ENCODE measurements at places on chromosomes 1 and 21.

DNA sequence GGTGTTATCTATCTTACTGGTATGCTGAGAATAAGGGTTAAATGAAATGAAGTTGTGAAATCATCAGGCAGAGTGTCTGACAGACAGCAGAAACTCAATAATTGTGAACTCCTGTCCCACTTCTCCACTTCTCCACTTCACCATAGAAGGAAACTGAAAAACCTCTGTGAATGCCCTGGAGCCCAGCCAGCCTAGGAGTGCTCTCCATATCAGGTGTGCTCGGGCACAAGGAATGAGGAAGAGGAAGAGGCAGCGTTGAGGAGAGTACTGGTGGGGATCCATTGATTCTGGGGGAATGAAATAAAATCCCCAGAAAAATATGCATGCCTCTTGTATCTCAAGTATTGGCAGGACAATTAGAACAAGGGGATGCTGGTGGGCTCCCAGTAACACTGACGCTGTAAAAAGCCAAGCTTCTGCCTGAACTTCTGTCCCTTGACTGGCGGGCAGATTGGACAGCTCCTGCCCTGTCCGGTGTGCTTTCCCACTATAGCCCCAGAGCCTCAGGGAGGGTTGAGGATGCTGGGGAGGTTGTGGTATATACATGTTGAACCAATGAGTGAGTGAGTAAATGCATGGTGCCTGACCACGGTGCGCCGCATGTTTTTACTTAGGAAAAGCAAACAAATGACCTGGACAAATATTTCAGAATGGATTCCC is 47.7 kb downstream of the NMNAT2 start:
- DNase-seq: no peak

GRCh38 chr1:162276493-162276892 is 100.2 kb downstream of the SPATA46 start:
- DNase-seq: no peak

- no peak for DNase-seq
Measured at GRCh38 chr1:154420961-154421924, 16.1 kb downstream of the IL6R start.

- no peak for DNase-seq
Measured at GRCh38 chr21:44982558-44983250, 42.9 kb downstream of the SLX9 start.

DNA sequence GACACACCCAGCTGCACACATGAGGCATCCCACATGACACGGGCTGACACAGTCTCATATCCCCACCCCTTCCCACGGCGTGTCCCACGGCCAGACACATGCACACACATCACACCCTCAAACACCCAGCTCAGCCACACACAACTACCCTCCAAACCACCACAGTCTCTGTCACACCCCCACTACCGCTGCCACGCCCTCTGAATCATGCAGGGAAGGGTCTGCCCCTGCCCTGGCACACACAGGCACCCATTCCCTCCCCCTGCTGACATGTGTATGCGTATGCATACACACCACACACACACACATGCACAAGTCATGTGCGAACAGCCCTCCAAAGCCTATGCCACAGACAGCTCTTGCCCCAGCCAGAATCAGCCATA is 22.6 kb downstream of the PODN start:
- no peak for DNase-seq

DNA sequence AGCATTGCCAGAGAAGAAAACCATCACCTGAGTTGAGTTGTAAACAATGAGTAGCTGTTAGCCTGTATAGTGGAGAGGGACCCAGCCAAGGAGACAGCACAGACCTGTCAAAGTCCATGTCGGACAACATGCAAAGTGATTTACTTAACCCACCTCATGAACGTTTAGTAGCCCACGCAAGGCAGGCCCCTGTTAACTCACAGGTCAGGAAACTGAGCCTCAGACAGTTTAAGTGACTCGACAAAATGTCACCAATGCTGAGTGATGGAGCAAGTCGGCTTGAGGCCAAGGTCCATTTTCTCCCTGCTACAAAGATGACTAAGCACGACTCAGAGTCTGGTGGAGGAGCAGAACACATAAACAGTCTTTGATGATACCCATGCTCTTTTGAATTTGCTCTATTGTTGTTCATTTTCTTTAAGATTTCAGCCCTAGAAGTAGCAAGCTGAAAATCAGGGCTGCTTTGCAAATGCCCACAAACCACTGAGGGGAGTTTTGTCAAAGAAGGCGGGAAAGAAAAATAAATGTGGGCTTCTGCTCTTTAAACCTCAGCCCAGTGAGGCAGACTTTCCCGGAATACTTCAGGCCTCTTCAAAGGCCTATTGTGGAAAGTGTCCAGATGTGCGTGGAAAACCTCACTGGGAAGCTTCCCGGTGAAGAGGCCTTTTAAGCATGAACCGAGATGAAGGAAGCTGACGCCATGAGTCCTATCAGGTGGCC is 83.8 kb upstream of the HOOK1 start:
- no peak for DNase-seq

DNA sequence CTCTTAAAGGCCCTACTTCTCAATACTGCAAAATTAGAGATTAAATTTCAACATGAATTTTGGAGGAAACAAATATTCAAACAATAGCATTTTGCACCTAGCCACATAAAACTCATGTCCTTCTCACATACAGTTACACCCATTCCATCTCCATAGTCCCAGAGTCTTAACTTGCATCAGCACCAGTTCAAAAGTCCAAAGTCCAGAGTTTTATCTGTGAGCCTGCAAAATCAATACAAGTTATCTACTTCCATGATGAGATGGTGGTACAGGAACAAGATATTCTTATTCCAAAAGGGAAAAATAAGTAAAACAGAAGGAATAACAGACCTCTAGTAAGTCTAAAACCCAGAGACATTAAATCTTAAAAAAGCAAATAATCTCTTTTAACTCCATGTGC is 686.0 kb upstream of the ADGRL4 start:
- no peak for DNase-seq

DNA sequence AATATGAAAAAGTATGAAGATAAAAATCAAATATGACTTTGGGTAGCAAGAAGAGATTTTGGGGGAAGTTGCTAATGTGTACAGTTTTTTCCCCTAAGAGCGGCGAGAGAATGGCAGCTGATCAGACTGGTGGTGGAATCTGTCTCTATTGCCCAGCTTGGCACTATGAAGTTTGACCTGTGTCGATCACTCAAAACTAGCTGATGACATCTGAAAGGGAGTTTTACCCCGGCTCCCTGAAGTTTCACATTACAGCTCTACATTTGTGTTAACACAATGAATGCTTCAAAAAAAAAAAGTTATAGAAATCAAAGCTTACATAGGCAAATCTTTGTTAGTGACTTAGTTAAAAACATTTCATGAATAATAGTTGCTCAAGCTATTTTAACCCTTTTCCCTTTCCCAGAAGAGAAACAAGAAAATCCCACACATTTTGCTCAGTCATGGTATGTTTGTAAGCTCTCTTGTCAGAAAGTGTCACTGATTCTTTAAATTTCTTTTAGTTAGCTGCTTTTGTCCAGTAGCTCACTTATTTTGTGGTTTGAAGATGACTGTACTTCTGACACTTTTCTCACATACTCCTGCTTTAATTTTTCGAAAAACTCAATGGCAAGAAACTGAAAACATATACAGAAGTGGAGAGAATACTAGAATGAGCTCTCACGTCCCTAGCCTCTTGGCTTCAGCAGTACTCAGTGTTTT is 41.3 kb downstream of the DYRK1A start:
- no peak for DNase-seq

DNA sequence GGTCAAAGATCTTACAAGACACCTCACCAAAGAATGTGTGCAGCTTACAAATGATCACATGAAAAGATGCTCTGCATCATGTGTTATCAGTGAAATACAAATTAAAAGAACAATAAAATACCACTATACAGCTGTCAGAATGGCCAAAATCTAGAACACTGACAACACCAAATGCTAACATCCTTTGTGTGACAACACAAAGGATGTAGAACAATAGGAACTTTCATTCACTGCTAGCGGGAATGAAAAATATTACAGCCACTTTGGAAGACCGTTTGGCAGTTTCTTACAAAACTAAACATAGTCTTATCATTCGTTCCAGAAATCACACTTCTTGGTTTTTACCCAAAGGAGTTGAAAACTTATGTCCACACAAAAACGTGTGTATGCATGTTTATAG is 20.6 kb upstream of the SELP start:
- peak; percentile 56 for DNase-seq

- peak; percentile 93 for DNase-seq
Measured at GRCh38 chr1:116151739-116152576, 40.8 kb downstream of the MAB21L3 start.

DNA sequence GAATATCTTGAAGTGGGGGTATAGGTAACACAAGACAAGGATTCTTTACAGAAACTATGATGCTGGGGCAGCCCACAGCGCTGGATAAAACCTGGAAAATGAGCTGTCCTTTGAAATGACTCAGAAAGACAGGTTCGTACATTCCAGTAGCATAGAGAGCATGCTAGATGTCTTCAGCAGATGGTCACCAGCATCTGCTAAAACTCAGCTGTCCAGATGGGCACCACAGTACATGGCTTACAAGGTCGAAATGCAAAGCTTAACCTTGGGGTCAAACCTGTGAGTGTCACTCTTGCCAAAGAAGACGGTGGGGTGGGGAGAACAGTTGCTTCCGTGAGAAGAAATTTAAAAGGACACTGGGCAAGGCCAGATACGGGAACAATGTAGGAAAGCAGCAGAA is 41.3 kb upstream of the TRIM45 start:
- DNase-seq: no peak

GRCh38 chr1:235648407-235648907 is 1.1 kb downstream of the GNG4 start:
- peak; percentile 83 for DNase-seq

- DNase-seq: no peak
Measured at GRCh38 chr1:198970916-198971315, 332.1 kb downstream of the PTPRC start.

- DNase-seq: no peak
Measured at GRCh38 chr1:201593200-201593921, 54.4 kb downstream of the NAV1 start.

DNA sequence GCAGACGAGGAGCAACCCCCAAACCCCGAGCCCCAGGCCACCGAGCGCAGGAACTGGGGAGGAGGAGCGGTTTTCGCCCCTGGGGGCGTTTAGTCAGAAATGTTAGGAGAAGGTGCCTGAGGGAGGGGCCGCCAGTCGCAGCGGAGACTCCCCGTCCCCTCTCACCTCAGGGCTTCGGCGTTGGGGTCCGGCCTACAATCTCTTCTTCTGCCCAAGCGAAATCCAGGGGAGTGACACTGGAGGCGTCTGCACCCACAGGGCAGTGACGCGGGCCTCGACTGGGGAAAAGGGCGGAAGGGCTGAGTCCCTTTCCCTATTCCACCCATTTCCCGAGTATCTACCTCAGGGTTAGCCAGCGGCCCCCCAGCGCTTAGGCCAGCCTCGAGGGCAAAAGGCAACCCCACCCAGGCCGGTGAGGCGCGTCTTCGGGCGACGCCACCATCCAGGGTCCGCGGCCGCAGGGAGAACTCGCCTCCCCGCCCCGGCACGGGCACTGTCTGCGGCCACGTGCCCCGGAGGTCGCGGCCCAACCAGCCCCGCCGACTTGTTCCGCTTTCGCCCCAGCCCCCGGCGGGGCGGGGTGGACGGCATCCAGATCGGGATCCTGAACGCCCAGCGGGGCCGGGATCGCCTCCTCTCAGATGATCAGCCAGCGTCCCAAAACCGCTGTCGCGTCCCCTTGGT is 118.7 kb upstream of the BARHL2 start:
- peak; percentile 81 for DNase-seq

DNA sequence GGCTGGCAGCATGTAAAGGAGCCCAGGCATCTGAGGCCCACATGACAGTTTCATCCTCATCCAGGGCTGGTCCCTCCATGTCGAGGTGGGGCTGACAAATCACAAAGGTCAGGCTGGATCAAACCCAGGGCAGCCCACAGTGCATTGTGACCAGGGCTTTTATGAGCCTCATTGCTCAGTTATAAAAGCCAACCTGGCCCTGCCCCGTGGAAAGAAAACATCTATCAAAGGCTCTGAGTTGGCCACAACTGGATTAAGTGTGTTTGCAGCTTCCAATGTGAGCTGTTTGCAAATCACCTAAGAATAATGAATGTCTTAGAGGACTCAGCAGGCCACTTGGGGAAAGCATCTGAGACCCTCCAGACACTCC is 45.4 kb downstream of the GRHL3 start:
- no peak for DNase-seq

DNA sequence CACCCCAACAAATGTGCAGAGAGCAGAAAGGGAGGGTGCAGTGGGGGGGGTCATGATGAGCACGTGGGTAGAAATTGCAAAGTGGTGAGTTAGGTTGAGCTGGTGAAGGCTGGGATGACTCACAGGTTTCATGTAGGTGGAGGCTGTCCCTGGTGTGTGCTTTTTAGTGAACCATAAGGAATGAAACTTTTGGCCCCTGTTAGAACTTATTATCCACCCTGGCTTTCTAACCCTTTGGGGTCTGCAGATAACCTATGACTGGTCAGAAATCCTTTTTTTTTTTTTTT is 46.9 kb downstream of the DOP1B start:
- DNase-seq: no peak

DNA sequence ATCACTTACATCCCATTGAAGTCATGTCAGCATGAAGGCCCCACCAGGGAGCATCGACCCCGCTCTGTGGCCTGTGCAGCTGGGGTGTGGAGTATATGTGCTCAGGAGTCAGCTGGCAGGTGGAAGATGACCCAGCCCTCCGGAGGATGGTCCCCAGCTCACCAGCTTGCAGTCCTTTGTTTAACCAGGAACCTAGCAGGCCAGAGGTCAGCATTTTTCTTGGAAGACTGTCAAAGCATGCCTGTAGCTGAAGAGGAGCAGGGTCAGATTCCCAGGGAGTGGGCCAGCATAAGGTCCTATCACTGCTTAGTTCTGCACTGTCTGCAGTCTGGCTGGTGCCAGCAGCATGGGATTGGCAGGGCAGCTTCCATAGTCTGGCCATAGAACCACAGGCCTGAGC is 12.7 kb downstream of the NFASC start:
- no peak for DNase-seq

GRCh38 chr1:221638595-221638994 is 103.3 kb downstream of the DUSP10 start:
- no peak for DNase-seq
